ENCODE measurements at places on chromosomes 7 and 10. TPM values are rescaled to one million over a fixed set of nuclear protein-coding genes. Genes with fewer than 3 reads are reported as not detected.

GRCh38 chr10:69480068-69480412 is 28.8 kb downstream of the TSPAN15 start:
- peaks cover 4% of the 10 kb centered on the region for H3K27me3 ChIP-seq
- no peak for DNase-seq
- H3K4me3 ChIP-seq, result no peak overlapping the region
- no peaks in the 10 kb centered on the region for H3K36me3 ChIP-seq
- H3K27ac ChIP-seq, result no peak overlapping the region

GRCh38 chr7:1665549-1666316 is 4.3 kb upstream of the ELFN1 start:
- no peak overlapping the region for H3K27ac ChIP-seq
- H3K4me3 ChIP-seq, result no peak overlapping the region
- H3K4me1 ChIP-seq, result peaks cover 8% of the 10 kb centered on the region
- no peak for DNase-seq
- H3K36me3 ChIP-seq, result no peaks in the 10 kb centered on the region
- peaks cover 42% of the 10 kb centered on the region for H3K27me3 ChIP-seq

SFMBT2 gene
- total RNA-seq, result 32.3 TPM

DNA sequence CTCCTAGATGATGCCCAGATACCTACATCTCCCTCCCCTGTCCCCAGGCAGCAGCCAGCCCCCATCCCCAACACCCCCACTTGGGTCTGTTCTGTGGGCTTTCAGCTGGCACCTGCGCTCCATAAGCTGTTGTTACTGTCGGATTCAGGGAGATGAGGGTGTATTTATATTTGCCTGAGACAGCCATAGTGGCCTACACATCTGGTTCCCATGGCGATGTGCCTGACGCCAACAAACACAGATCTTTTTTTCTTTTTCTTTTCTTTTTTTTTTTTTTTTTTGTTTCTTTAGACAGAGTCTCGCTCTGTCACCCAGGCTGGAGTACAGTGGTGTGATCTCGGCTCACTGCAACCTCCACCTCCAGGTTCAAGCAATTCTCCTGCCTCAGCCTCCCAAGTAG is 73.1 kb downstream of the CLIP2 start:
- H3K27me3 ChIP-seq, result no peaks in the 10 kb centered on the region
- H3K36me3 ChIP-seq, result no peaks in the 10 kb centered on the region
- H3K27ac ChIP-seq, result no peak overlapping the region
- no peak for DNase-seq
- H3K4me1 ChIP-seq, result no peaks in the 10 kb centered on the region

CRYGN gene
- total RNA-seq, result not detected

SPDYE5 gene
- total RNA-seq, result not detected

PIP gene
- not detected for total RNA-seq

DNA sequence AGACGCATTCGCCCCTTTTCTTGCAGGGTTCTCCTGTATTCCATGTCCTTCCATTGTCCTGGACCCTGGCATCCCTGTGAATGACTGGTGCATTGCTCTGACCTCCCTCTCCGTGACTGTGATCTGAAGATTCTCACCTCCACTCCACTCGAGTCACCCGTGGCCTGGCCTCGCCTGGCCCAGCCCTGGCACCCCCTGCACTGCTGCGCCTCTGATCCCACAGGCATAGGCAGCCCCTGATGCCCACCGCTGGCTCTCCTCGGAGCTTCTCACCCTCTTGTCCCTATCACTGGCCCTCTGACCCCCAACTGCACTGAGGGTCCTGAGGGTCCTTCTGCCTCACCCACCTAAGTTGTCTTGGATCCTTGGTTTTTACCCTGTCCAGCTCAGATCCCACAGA is 2.2 kb upstream of the MMP21 start:
- no peak overlapping the region for H3K4me3 ChIP-seq
- peaks cover 5% of the 10 kb centered on the region for H3K27me3 ChIP-seq
- H3K36me3 ChIP-seq, result no peaks in the 10 kb centered on the region
- H3K27ac ChIP-seq, result no peak overlapping the region
- no peak for DNase-seq

GRCh38 chr7:102152672-102153598 is 133.7 kb upstream of the SH2B2 start:
- H3K27me3 ChIP-seq, result no peaks in the 10 kb centered on the region
- DNase-seq, result no peak
- no peaks in the 10 kb centered on the region for H3K36me3 ChIP-seq
- no peak overlapping the region for H3K4me3 ChIP-seq
- H3K27ac ChIP-seq, result no peak overlapping the region

TMEM229A gene
- not detected for total RNA-seq

FLNC gene
- total RNA-seq, result not detected

MOGAT3 gene
- total RNA-seq, result not detected

GRCh38 chr10:25061125-25061524 is 44.7 kb downstream of the THNSL1 start:
- no peaks in the 10 kb centered on the region for H3K27me3 ChIP-seq
- DNase-seq, result no peak
- peaks cover 21% of the 10 kb centered on the region for H3K4me1 ChIP-seq
- H3K27ac ChIP-seq, result no peak overlapping the region
- H3K36me3 ChIP-seq, result no peaks in the 10 kb centered on the region

DNA sequence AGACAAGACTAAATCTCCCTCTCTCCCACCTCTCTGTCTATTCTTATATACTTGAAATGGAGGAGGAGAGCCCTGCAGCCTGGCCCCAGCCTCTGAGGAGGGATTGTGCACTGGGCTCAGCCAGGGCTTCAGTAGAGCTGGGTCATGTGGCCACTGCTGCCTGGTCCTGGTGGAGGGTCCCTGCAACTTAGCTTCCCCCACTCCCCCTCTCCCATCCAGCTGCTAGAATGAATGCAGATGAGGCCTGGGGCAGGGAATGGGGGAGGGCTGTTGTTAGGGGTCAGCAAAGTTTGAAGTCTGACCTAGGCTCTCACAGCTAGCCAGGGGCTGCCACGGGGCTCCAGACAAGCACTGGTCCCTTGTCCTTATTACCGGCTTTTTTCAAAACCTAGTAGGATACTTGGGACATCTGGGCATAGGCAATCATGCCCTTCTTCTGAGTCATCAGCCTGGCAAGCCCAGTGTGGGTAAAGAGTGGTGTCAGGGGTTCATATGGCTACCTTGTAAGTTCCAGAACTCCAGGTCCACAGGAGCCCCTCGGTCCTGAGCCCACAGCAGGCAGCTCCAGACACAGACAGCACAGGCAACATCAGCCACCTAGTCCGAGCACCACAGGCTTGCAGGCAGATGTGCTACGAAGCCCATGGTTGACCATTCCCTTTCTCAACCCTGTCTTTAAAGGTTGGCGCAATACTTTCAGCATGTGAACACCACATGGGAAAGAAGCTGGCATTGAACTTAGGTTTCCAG is 12.8 kb upstream of the CXCL12 start:
- peak; percentile 3 for DNase-seq
- peaks cover 2% of the 10 kb centered on the region for H3K27me3 ChIP-seq
- no peak overlapping the region for H3K4me3 ChIP-seq
- no peaks in the 10 kb centered on the region for H3K36me3 ChIP-seq

DNA sequence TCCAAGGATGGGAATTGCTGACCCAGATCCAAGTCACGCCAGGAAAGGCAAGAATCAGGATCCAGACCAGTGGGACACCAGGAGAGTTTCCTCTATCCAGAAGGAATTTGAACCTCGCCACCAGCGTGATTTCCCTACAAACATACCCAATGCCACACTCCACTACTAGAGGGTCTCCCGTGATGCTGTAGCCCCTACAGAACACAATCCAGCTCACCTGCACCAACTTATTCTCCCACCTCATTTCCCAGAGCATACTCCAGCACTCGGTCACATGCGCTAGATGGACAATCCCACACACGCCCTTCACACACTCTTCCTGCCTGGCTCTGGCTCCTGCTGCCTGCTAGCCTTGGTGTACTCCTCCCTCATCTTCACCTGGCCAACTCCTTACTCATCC is 142.1 kb upstream of the PDE1C start:
- no peak overlapping the region for H3K4me3 ChIP-seq
- DNase-seq, result no peak
- no peaks in the 10 kb centered on the region for H3K4me1 ChIP-seq
- no peaks in the 10 kb centered on the region for H3K27me3 ChIP-seq
- no peak overlapping the region for H3K27ac ChIP-seq
- H3K36me3 ChIP-seq, result no peaks in the 10 kb centered on the region

GRID2IP gene
- total RNA-seq, result 0.07 TPM

GHRHR gene
- not detected for total RNA-seq

STOX1 gene
- total RNA-seq, result 1.1 TPM

UCMA gene
- total RNA-seq, result not detected

IFIT1B gene
- not detected for total RNA-seq

- no peak overlapping the region for H3K4me3 ChIP-seq
- H3K36me3 ChIP-seq, result no peaks in the 10 kb centered on the region
- DNase-seq, result no peak
- H3K4me1 ChIP-seq, result peaks cover 4% of the 10 kb centered on the region
- H3K27me3 ChIP-seq, result peaks cover 14% of the 10 kb centered on the region
- H3K27ac ChIP-seq, result no peak overlapping the region
Measured at GRCh38 chr7:953547-954327, 743 bp downstream of the ADAP1 start.

OR13A1 gene
- 0.15 TPM for total RNA-seq

DNA sequence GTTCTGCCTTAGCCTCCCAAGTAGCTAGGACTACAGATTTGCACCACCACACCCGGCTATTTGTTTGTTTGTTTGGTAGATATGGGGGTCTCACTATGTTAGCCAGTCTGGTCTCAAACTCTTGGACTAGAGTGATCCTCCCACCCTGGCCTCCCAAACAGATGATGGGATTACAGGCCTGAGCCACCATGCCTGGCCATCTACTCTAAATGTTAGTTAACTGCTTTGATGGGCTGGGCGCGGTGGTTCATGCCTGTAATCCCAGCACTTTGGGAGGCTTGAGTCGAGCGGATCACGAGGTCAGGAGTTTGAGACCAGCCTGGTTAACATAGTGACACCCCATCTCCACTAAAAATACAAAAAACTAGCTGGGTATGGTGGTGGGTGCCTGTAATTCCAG is 74.8 kb downstream of the SEPTIN14 start:
- no peaks in the 10 kb centered on the region for H3K36me3 ChIP-seq
- no peak for DNase-seq
- no peak overlapping the region for H3K27ac ChIP-seq
- H3K27me3 ChIP-seq, result no peaks in the 10 kb centered on the region
- no peaks in the 10 kb centered on the region for H3K4me1 ChIP-seq

- no peak overlapping the region for H3K27ac ChIP-seq
- no peaks in the 10 kb centered on the region for H3K36me3 ChIP-seq
- H3K4me1 ChIP-seq, result no peaks in the 10 kb centered on the region
- no peak for DNase-seq
- H3K4me3 ChIP-seq, result no peak overlapping the region
- H3K27me3 ChIP-seq, result no peaks in the 10 kb centered on the region
Measured at GRCh38 chr7:84949501-84949900, 237.4 kb downstream of the SEMA3D start.

- H3K36me3 ChIP-seq, result peaks cover 96% of the 10 kb centered on the region
- no peak for DNase-seq
- no peaks in the 10 kb centered on the region for H3K27me3 ChIP-seq
- no peak overlapping the region for H3K27ac ChIP-seq
- H3K4me3 ChIP-seq, result no peak overlapping the region
- H3K4me1 ChIP-seq, result peaks cover 91% of the 10 kb centered on the region
Measured at GRCh38 chr10:62059217-62059920, 157.9 kb downstream of the ARID5B start.

DNA sequence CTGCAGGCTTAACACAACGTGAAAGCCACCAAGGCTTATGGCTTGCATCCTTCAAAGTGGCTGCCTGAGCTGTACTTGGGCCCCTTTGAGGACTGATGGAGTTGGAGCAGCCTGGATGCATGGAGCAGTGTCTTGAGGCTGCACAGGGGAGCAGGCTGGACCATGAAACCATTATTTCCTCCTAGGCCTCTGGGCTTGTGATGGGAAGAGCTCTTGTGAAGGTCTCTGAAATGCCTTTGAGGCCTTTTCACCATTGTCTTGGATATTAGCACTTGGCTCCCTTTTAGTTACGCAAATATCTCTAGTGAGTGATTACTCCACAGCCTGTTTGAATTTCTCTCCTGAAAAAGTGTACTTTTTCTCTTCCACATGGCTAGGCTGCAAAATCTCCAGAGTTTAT is 201.2 kb upstream of the NPY start:
- no peaks in the 10 kb centered on the region for H3K4me1 ChIP-seq
- H3K4me3 ChIP-seq, result no peak overlapping the region
- DNase-seq, result no peak
- no peaks in the 10 kb centered on the region for H3K36me3 ChIP-seq

- H3K27me3 ChIP-seq, result no peaks in the 10 kb centered on the region
- H3K36me3 ChIP-seq, result no peaks in the 10 kb centered on the region
- no peak for DNase-seq
Measured at GRCh38 chr10:131211559-131211958, 100.0 kb downstream of the TCERG1L start.

DLX5 gene
- not detected for total RNA-seq

HTRA1 gene
- total RNA-seq, result not detected

CLIP2 gene
- 0.72 TPM for total RNA-seq

DNA sequence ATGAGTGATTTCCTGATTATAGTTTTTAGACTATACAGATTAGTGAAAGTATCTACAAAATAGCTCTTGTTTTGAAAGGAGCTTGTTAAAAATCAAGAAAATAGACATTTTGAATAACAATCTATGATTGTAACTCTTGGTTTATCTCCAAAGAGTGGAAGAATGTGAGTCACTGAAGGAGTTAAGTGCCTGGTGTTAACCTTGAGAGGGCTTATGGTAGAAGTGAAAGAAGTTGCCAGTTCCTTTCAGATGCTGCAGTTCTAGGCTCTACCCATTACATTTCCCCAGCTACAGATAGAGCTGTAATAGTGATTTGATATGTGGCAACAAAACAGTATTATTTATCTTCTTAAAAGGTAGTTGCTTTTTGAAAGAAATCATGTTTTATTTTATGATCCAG is 12.7 kb downstream of the NRBF2 start:
- H3K4me1 ChIP-seq, result peaks cover 27% of the 10 kb centered on the region
- no peak overlapping the region for H3K27ac ChIP-seq
- H3K27me3 ChIP-seq, result no peaks in the 10 kb centered on the region

GRCh38 chr10:132390921-132391675 is 5.9 kb upstream of the PWWP2B start:
- H3K27me3 ChIP-seq, result no peaks in the 10 kb centered on the region
- H3K27ac ChIP-seq, result no peak overlapping the region
- DNase-seq, result no peak
- no peak overlapping the region for H3K4me3 ChIP-seq
- H3K36me3 ChIP-seq, result no peaks in the 10 kb centered on the region

DNA sequence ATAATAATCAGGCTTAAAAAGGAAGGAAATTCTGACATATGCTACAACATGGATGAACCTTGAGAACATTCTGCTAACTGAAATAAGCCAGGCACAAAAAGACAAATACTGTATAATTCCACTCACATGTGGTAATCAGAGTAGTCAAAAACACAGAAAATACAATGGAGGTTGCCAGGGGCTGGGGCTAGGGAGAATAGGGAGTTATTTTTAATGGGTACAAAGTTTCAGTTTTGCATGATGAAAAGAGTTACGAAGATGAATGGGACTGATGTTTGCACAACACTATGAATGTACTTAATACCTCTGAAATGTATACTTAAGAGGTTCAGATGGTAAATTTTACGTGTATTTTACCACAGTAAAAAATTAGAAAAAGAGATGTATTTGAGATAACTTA is 145.6 kb downstream of the DOCK4 start:
- no peaks in the 10 kb centered on the region for H3K4me1 ChIP-seq
- no peaks in the 10 kb centered on the region for H3K27me3 ChIP-seq
- no peak overlapping the region for H3K4me3 ChIP-seq

SLC29A3 gene
- 2.4 TPM for total RNA-seq

PIK3AP1 gene
- 0.72 TPM for total RNA-seq

- peak; percentile 81 for DNase-seq
- peaks cover 78% of the 10 kb centered on the region for H3K4me1 ChIP-seq
- peak overlapping the region; percentile 99 for H3K27ac ChIP-seq
Measured at GRCh38 chr7:30727061-30727945, 24.6 kb upstream of the INMT start.
